ENCODE measurements at places on chromosomes 2 and 18. TPM values are rescaled to one million over a fixed set of nuclear protein-coding genes. Genes with fewer than 3 reads are reported as not detected.

GRCh38 chr2:216583147-216583546, 50.1 kb upstream of the IGFBP2 start:
- no peak for DNase-seq

GRCh38 chr2:109290887-109291643, 162.1 kb downstream of the SH3RF3 start:
- DNase-seq, result no peak

DNA sequence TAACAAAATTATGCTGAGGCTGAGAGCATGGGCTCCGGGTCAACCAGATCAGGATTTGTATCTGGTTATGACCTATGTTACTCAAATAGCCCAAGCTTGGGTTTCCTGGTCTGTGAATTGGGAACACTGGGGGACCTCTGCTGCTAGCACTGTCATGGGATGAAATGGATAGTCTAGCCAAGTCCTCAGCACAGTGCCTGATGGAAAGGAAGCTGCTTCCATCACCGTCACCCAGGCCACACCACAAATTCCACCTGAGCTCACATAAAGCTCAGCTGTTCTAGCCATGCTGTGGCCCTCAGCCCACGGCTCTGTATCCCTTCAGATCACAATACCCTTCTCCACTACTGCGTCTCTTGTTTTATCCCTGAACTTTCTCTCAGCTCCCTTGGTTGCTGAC, 179.6 kb upstream of the SP5 start:
- no peak for DNase-seq

- DNase-seq, result no peak
Measured at GRCh38 chr2:89849731-89850130, 1158.3 kb downstream of the RPIA start.

DNA sequence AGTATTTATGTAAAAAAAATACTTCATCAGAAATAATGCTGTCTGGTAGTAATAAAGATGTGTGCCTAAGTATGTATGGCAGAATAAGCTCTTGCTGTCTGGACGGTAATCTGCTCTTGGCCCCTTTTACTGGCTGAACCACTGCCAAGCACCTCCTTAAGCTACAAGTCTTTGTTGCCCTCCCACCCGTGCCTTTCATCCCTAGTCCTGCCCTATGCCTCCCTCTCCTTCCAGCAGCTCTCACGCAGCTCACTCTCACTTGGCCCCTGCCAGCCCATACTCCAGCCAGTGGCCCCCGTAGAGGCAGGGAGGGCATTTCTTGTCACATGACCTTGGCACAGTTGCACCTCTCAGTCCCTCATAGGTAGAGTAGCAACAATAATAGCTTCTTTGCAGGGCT, 54.5 kb upstream of the NPAS2 start:
- no peak for DNase-seq

DNA sequence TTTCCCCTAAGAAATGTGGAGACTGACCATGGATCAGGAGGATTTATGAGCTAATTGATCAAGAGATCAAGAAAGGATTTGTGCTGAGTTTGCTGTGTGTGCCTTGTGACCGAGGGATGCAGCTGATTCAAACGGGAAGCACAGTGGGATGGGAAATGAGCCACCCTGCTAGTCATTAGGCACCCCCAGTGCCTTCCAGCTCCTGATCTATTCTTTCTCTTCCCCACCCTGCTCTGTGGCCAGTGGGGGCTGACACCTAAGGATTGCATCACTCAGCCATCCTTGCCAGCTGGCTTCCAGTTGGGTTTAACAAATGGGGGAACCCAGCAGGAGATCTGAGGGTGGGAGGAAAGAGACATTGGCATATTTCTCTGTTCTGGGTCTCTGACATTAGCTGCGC, 132.2 kb upstream of the CXCR4 start:
- DNase-seq, result no peak

DNA sequence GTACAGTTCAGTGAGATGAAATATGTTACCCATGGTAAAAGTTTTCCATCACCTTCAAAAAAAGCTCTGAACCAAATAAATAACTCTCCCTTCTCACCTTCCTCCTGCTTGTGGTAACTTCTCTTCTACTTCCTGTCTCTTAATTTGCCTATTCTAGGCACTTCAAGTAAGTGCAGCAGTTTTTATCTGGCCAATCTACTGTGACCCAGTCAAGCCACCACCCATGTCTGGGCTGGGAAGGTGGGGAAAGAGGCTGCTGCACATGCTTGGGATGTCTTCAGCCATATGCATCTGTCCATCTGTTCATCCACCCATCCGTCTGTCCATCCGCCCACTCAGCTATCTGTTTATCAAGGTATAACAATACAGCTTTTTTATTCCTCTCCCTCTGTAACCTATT, 31.6 kb downstream of the ZNF532 start:
- no peak for DNase-seq

Gene RGPD6
- 29.3 TPM for total RNA-seq

Gene PLGLB1
- 1.1 TPM for total RNA-seq

Gene GAREM1
- 38.1 TPM for total RNA-seq

Gene LINC00305
- total RNA-seq, result not detected

Gene CYP26B1
- 0.67 TPM for total RNA-seq

Gene HTR2B
- 0.19 TPM for total RNA-seq

All from pancreas (tissue), 10 donors.